ENCODE measurements at places on chromosomes 3 and 15.

DNA sequence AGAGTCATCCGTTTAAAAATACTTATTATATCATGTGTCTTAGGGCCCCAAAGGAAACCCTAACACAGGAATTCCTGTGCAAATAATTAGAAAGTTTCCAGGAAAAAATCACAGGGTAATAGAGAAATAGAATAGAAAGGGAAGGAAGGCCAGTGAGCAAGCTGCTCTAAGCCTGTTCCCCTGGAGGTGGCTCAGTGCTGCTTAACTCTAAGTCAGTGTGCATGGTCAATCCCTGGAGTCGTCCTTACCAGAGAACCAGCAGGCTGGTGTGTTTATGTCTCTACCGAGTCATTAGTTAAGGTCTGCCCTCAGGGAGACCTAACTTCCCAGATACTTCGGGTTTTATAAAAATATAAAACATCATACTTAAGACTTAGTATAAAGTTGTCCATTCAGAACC, 21.0 kb upstream of the MCF2L2 start:
- peak; percentile 38 for DNase-seq

DNA sequence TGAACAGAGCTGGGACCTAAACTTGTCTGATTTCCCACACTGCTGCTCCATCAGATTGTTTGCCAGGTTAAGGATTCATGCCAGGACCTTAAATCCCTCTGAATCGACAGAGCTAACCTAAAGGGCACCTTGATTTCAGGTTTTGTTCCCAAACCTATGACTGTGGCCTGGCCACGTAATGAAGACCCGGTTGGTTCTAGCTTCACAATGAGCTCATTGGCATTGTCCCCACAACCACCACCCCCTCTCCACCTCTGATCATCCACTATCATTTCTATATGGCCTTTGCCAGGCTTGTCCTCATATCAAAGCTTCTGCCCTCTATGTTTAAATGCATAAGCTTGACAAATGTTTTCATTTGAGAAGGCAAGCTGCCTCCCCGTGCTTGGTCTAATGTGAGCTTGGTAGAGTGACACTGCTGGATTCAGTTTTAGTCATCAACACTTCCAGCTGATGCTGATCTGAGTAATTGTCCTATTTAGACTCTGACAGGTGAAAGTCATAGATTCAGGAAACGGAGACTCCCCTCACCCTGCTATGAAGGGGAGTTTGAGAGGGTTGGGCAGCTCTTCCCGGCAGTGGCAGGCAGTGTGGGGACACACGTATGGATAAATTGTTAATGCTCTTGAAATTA, 407.1 kb upstream of the CFAP20DC start:
- DNase-seq: no peak

DNA sequence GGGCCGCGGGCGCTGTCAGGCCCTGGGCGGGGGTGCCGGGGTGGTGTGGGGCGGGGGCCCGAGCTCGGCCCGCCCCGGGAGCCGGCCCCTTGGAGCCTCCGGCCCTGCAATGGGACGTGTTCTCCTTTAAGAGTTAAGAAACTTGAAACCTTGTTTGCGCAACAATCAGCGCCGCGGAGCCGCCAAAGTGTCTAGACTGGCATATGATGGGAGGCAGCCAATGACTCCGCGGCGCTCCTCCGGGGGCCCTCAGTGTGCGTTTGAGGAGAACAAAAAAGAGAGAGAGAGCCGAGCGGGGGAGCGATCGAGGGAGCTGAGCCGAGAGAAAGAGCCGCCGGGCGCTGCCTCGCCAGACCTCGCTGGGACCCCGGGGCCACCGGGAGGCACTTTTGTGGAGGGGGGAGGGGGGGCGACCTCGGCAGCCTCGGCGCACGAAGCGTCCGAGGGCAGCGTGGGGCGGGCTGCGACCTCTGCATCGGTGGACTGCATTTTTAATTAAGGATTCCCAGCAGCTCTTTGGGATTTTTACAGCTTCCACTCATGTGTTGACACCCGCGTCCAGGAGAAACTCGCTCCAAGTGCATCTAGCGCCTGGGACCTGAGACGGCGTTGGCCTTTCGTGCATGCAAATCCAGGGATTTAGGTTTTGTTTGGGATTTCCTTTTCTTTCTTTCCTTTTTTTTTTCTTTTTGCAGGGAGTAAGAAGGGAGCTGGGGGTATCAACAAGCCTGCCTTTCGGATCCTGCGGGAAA, at the start of gene SMAD6:
SMAD6 (plus strand) TSS at position 202 of the 752 bp plus-strand sequence. CDS start 1,023 bp downstream, outside the sequence.
- DNase-seq: peak; percentile 99

- DNase-seq: no peak
These were observed 350.5 kb downstream of the TIGIT start for GRCh38 chr3:114644367-114644766.

DNA sequence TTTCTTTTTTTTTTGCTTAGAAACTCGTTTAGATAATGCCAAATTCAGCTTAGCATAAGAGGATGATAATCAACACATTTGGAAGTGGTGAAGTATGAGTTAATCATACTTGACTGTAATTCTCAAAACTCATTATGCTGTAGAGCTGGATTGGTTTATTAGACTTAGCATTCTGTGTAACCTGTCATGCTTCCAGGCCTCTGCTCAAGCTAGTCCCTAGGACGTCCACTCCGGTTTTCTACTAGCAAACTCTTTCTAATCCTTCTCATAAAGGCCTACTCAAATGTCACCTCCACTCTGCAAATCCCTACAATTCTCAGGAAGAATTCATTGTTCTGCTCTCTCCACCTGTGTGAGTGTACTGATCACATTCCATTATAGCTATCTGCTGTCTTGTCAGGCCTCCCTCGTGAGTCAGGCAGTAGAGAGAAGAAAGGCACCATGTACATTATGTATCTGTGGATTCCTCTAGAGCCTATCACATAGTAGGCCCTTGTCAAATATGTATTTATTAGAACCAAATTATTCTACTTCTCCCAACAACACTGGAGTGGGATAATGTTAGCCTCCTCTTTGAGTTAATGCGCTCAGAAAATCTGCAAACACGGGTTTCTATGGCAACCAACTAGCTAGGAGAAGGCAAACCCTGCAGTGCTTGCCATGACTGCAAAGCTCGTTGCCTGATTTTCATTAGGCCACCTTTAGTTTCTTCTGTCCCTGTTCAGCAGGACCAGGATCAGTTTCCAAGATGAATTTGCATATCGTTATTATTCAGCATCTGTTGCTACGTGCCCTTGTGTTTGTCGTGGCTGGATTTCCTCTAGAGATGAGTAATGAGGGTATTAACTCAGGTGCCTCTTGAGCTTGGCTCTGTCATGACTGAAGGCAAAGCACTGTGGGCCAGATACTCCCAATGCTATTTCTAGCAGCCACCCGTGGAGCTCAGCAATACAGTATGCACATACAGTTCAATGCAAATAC, 30.7 kb downstream of the ATP13A5 start:
- no peak for DNase-seq

DNA sequence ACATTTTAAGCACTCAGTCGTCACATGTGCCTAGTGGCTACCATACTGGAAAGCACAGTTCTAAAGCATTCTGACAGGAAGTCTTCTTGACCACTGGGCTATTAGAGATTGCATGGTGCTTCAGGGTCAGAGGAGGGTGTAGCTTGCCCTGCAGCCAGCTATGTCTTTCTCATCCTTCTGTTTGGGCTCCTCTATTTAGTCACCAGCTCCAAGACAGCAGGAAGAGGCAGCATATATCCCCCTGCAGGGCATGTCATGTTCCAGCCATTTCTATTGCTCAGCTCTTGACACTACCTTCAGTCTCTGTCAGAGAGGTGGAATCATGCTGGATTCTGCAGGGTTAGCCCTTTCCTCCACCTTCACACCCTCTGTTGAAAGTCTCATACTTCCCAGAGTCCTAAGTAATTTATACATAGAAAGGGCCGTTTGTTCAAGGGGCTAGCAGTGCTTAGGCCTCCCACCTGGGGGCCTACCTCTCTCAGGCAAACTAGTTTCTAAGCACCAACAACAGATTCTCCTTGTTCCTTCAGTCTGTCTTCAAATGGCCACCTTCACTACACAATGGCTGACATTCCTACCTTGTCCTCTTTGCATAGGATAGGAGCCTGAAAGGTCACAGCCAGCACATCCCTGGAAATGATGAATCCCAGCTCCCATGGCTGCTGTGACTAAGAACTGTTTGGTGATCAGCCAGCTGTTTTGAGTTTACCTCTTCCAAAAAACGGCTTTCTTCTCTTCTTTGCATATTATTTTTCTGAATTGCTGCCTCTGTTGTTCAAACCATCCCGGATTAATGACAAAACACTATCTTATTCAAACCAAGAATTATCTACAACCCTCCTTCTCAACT, 115.7 kb upstream of the BFSP2 start:
- DNase-seq: peak; percentile 14

All from OCI-M1 (cell line).